ENCODE measurements at places on chromosomes 3 and 15.

DNA sequence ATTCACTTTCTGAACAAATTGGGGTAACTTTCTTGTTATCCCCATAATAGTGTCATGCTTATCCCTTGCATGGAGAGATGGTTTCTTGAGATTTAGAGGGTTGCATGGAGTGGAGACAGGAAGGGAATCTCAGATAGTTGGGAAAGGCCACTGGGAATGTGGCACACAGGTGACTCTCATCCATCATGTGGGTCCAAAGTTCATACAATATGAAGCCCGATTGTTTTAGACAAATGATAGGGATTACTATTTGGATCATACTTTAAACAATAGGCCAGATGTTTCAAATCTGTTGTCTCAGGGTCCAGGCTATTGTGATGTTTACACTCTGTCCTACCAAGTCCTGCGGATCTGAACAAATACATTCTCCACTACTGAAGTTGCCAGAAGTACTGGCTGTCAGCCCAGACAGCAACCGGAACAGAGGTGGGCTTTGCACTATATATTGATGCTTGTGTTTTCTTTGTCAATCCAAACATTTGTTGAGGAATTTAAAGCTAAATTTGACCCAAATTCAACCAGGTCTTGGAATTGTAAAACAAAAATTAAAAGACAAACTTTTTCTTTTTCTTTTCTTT is 39.2 kb upstream of the NMNAT3 start:
- no peak for DNase-seq

DNA sequence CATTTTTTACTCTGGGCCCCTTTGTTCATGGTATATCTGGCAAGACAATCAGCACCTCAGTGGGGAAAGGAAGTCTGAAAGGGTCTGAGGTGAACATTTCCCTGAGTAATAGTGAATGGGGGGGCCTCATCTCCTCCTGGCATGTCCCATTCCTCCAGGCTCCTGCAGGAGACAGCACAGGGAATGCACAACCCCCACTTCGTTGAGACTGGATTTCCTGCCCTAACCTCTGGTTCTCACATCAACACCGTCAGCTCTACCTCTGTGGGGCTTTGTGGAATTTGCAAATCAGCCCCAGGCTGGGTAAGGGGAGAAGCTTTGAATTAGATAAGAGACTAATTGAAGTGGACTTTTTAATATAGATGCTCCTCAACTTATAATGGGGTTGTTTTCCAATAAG is 168.3 kb upstream of the TRIM42 start:
- DNase-seq, result no peak

GRCh38 chr3:194183271-194183670 is 47.3 kb downstream of the HES1 start:
- no peak for DNase-seq

DNA sequence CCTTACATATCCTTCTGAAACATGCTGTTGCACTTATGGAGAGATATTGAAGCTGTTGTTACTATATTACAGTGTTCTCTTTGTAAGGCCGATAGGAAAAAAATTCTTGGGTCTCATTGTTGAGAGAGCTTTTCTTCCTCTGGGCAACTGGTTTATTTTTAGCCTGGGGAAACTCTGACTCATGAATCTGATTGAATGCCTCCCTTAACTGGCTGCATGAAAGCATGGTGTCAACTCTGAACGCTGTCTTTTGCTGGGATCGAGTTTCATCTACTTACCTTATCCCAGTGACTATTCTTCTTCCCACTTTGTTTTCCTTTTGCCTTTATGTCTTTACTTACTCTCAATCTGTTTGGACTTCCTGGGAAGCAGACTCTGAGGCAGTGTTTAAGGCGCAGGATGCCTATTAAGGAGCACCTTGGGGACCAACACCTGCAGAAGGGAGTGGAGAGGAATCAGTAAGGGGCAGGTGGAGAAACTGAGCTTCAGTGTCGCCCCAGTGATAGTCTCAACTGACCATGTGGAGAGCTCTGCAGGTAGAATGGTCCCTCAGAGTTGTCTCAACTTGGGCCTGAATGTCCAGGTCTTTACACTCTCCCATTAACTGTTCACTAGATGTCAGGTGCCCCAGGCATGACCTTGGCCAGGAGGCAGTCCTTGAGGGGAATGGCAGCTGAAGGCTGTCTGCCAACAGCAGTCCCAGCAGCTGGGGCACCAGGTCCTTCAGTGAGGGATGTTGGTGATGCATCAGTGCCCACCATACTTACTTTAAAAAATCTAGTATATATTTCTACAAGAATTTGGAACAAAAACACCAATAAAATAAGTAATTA is 88.9 kb upstream of the CCNL1 start:
- no peak for DNase-seq

DNA sequence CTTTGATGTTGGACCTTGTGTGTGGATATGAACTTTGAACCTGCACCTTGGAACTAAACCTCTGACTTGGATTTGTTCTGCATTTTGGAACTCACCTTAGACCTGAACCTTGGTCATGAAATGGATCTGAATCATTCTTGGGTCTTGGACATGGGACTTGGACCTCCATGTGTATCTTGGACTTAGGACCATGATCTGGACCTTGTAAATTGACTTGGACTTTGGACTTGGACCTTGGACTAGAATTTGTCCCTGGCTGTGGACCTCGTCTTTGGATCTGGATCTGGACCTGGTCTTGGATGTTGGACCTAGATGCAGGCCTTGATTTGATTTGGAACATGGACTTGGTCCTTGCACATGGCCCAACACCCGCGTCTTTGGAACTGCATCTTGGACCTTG is 45.4 kb downstream of the ZNF589 start:
- DNase-seq, result no peak
